DMS 273 treated with DMSO at 0.1 percent for 48 hours (cell line): ENCODE measurements at places on chromosomes 1 and 21.

DNA sequence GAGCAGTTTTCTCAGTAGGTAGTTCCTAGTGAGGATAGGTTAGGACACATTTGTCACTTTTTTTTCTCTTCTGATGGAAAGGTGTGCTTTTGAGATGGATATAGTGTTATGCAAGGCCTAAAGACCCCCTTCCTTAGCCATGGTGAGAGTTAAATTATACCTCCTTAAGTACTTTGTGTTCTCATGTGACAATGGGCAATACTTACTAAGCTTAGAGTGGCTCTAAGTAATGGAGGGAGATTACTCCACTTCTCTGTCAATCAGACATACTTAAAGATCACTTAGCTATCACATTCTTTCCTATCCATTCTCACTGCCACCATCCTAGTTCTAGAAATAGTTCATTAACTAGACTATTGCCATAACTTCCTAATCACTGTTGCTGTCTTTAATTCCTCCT is 265.6 kb downstream of the PBX1 start:
- no peak for DNase-seq

DNA sequence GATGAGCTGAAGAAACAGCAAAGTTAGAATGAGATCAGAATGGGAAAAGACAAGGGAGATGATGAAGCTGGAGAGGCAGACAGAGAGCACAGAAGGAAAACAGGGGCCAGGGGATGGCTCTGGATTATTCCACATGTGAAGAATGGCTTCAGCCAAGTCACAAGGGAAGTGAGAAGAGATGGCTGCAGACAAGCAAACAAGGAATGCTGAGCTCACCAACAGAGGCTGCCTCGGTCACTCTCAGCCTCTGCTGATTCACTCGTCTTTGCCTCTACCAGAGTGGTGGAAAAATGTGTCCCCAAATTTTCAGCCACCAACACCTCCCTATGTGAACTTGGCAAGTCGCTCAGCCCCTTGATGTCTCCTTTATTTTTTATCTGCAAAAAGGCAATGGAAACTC is 46.7 kb downstream of the TRABD2B start:
- no peak for DNase-seq

GRCh38 chr21:44418108-44418875 is 37.0 kb upstream of the LRRC3 start:
- no peak for DNase-seq

GRCh38 chr1:66175581-66175980 is 358.4 kb upstream of the SGIP1 start:
- DNase-seq, result no peak

DNA sequence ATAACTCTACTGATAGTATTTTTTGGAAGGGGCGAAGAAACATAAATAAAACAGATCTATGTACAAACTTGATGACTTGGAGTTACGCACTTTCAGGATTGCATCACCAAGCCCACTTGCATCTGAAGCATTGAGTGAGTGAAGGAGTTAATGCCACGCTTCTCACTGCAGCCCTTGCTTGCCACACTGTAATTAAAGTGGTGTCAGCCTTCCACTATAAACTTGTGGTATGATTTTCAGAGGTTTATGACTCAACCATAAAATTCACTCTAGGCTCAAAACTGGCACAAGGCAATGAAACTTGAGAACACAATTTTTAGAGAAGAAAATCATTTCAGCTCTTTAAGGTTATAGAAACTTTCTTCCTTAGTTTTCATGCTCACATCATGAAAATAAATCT is 93.9 kb upstream of the PRMT6 start:
- DNase-seq, result no peak

GRCh38 chr1:37574834-37575480 is 18.2 kb downstream of the DNALI1 start:
- no peak for DNase-seq

DNA sequence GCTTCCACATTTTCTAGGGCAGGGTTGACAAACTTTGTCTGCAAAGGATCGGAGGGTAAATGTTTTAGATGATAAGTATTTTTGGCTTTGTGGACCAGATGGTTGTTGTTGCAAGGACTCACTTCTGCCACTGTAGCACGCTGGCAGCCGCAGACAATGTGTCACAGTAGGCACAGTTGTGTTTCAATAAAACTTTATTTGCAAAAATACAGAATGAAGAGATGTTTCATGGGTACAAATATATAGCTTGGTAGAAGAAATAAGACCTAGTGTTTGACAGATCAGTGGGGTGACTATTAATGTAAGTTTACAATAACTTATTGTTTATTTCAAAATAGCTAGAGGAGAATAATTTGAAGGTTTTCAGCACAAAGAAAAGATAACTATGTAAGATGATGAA is 127.8 kb downstream of the GRIK3 start:
- no peak for DNase-seq

DNA sequence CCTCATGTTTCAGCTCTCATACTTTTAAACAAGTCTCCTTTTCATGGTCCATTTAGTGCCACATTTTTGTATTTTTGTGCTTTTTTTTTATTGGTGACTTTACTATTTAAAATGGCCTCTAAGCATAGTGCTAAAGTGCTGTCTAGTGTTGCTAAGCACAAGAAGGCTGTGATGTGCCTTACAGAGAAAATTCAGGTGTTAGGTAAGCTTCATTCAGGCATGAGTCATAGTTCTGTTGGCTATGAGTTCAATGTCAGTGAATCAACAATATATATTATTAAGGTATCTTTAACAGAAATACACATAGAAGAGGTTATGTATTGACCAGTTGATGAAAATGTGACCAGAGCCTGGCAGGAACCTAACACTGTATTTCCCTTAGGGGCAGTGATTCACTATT is 12.8 kb upstream of the FUBP1 start:
- no peak for DNase-seq

DNA sequence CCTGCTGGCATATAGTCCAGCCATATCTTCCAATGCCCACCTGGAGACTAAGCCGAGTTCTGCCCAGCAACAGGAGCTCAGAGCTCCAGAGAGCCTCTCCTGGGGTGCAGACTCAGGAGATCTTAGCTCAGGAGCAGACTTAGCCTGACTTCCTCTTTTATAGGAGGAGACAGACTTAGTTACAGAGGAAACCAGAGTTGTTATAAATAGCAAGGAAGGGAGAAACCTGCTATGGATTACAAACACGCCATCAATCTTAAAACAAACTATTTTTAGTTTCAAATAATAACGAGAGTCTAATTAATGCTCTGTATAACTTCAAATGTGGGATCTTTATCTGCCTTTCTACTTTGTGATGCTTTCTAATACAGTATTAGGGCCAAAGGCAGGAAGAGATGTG is 3.3 kb upstream of the KIF21B start:
- DNase-seq, result no peak

DNA sequence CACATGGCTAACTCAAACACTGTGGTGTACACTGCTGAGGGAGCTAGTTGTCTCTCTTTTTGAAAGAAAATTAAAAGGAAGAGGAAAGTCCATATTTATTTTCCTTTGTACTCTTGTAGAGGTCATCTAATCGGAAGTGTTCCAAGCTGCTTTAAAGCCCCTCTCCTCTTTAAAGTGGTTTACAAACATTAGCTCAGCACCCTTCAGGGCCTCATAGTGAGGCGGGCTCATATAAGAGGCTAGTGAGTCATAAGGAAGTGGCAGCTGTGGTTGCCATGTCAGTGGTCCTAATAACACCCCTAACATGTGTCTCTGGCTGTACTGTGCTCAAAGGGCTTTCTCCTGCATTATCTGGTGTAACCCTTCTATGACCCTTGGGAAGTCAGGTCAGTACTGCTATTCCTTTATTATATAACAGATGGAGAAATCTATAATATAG is 104.4 kb upstream of the SERBP1 start:
- DNase-seq, result no peak

- peak; percentile 58 for DNase-seq
Observed at GRCh38 chr1:115084902-115085511, 4.3 kb downstream of the TSPAN2 start.

- peak; percentile 41 for DNase-seq
Observed at GRCh38 chr1:22039594-22040285, 12.8 kb upstream of the CDC42 start.

DNA sequence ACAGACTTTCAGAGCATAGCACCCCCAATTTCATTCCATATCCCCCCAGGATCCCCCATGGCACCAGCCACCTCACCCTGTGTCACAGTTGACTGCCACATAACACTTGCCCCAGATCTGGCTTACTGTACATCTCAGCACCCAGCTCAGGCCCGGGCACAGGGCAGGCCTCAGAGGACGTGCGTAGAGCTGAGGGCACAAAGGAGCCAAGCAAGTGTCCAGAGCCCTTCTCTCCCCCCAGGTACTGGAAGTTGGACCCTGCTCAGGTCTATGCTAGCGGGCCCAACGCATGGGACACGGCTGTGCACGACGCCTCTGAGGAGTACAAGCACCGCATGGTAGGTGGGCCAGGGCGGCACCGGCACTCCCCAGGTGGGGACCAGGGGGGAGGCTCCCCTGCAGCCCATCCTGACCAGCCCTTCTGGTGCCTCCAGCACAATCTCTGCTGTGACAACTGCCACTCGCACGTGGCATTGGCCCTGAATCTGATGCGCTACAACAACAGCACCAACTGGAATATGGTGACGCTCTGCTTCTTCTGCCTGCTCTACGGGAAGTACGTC is 8.0 kb upstream of the SYTL1 start:
- DNase-seq, result no peak

DNA sequence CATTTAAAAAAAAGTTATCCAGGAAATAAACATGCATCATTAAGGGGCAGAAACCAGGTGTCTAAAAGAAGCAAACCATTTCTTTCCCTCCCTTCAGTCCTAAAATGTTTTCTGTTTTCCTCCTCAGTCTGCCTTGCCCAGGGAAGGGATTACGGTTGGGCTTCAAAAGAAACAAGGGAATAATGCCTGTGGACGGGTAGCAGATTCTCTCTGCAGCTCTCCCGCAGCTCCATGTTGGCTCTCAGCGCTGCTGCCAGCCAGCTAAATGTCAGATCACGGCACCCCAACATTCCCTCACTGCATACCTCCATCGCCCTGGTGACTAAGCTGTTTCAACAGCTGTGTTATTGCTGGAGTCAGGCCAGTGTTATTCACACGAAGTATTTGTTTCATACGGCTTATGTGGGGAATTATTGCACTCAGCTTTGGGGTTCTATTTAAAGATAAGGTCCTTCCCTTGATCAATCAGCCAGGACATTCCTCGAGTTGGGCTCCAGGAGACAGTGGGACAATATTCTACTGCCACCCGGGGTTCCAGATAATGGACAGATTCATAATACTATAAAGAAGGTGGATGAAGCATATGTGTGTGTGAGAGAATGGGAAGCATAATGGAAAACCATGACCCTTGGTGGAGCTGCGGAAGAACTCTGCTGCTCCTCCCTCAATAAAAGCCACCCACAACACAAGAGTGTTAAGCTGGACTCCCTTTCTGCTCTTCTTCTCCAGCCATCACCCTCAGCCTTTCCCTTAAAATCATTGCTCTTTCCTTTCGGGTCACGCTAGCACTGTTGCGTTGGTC is 58.2 kb downstream of the WLS start:
- DNase-seq, result peak; percentile 3

DNA sequence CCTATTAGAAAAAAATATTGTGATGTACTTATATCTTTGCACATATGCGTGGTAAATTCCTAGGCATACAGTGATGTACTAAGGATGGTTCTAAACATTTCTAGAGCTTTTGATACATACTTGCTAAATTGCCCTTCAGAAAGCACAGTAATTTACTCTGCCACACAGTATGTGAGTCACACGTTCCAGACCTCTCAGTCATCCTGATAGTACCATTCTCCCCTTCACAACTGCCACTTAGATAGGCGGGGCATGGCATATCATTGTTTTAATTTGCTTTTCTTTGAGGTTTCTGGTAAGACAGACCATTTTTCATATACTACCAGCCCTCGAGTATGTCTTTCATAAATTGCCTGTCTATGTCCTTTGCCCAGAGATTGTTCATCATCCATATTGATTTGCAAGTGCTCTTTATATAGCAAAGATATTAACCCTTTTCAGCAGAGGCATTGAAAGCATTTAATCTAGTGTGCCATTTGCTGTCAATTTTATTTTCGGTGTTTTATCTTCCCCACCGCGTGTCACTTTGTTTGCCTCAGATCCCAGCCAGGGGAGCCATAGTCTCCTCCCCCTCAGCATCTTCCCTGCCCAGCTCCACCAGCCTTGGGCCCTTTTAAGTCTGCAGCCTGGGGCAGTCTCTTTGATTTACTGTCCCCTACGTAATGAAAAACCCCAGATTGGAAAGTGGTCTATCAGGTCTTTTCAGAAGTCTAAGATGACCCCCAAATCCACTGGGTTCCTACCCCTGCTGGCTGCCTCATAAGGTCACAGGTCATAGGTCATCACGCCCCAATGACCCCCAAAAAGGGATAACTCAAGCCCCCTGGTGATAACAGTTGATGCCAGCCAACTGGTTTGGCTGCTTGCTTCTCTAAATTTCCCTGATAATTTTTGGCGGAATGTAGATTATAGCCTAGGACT is 11.8 kb upstream of the PAX7 start:
- no peak for DNase-seq

- no peak for DNase-seq
Observed at GRCh38 chr1:15303935-15304334, 56.9 kb downstream of the FHAD1 start.

GRCh38 chr1:156474966-156475365 is 25.6 kb downstream of the MEF2D start:
- no peak for DNase-seq

- DNase-seq, result peak; percentile 3
Observed at GRCh38 chr1:89519779-89520358, 4.8 kb upstream of the LRRC8B start.

GRCh38 chr1:162400790-162401355 is 11.1 kb downstream of the SH2D1B start:
- no peak for DNase-seq

- no peak for DNase-seq
Observed at GRCh38 chr1:21820597-21821232, 8.7 kb downstream of the LDLRAD2 start.

GRCh38 chr21:18252680-18253079 is 8.0 kb downstream of the CHODL start:
- DNase-seq, result no peak

- no peak for DNase-seq
Observed at GRCh38 chr1:229757226-229757625, 131.2 kb downstream of the URB2 start.

- DNase-seq, result no peak
Observed at GRCh38 chr1:31765041-31765467, 914 bp upstream of the ADGRB2 start.

DNA sequence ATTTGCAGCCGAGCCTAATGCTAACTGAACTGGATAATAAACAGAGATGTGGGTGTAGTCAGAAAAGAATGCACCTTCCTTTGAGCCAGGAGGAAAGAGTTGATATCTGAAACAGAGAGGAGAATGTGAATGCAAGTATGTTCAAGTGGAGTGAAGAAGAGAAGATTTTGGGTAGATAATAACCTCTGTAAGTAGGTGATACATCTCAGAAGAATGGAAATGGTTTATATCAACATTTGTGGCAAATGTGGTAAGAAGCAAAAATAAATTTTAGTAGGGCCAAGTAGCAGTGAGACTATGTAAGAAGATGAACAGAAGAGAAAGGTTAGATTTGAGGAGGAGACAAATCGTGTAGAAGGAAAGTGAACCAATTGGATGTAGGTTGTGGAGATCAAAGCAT is 1.7 kb upstream of the DNTTIP2 start:
- DNase-seq, result no peak
